Hematopoietic multipotent progenitor cell treated with erythropoietin and hydrocortisone succinate and interleukin-3 and kit ligand, for 17 days (in vitro differentiated cells): ENCODE measurements at places on chromosomes 12 and 14.

GRCh38 chr14:53090853-53091252 lies 62.3 kb downstream of the DDHD1 start:
- no peak for DNase-seq

DNA sequence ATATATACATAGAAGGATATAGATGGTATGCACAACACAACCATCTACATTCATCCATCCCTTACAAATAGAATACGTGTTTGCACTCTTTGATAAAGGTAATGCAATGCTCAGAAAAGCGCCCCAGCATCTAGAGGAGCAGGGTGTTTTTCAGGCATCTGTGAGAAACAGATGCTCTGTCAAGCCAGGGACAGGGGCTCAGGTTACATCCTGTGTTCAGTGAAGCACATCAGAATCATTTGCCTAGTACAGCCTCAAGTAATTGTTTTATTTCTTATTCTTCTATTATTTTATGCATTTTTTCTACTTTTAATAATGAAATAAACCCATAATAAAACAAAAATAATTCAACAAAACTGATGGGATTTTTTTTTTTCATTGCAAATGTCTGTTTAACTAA lies 50.5 kb upstream of the HIF1A start:
- DNase-seq: no peak

DNA sequence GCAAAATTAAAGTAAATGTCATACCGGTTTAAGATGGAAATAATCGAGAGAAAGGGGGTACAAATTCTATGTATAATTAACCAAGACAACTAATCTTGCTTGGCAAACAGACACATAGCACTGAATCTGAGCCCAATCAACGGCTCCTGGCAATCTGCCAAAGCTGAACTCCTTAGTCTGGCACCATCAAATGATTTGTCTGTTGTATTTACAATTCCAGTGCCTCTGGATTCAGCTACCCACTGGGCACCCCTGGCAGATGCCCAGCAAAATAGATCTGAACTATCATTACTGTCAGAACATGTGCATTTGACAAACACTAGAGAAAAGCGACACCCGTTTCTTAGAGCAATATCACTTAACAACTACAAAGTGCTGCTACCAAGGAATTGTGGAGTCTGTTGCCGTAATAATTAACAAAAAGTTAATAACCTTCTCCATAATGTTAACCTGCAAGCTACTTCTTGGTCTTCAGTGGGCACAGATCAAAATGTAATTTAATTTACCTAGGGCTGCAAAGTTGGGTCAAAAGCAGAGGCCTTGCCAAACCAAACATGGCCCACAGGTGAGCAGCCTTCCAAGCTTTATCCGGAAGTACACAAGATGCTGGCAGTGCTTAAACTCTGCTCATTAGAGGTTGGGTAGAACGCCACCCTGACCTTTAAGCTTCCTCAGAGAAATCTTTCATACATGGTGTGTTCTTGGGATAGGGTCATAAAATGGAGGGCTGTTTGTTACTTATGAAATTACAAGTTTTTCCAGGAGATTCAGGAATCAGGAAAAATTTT lies 7.6 kb downstream of the EGLN3 start:
- DNase-seq: peak; percentile 64

- DNase-seq: no peak
These were observed 28.6 kb upstream of the DICER1 start for GRCh38 chr14:95185767-95186392.

DNA sequence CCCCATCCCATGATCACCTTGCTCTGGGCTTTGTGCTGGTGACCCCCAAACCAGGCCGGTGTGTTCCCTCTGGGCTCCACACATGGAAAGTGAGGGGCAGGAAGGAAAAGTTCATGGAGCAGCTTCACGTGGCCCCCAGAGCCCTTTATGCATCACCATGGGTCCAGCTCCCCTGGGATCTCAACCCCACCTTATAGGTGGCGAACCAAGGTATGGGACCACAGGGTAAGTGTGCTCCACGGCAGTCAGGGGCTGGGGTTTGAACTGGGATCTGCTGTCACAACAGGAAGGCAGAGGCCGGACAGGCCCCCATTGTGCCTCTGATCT lies 7.4 kb upstream of the BEGAIN start:
- no peak for DNase-seq

GRCh38 chr14:57246933-57247657 lies 21.6 kb downstream of the EXOC5 start:
- DNase-seq: no peak

- no peak for DNase-seq
These were observed 90.9 kb downstream of the ACTN1 start for GRCh38 chr14:68888025-68888850.

GRCh38 chr12:27651201-27651600 lies 45.0 kb upstream of the REP15 start:
- DNase-seq: no peak

GRCh38 chr14:96830946-96831345 lies 33.8 kb downstream of the VRK1 start:
- no peak for DNase-seq

DNA sequence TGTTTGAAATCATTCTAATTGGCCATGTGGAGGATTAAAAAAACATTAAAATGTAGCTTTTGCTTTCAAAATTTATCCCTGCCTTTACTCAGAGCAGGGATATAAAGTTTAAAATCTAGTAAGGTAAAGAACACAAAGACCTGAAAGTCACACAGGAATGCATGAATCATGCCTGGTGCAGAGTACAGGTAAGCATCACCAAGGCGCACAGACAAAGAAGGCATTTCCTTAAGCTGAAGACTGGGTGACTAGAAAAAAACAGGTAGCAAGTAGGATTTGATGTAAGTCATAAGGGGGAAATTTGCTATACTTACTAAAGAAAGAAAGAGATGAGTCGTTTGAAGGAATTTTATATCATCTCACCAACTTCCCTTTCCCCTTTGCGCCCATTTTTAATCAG lies 405.6 kb downstream of the GXYLT1 start:
- DNase-seq: no peak

GRCh38 chr14:28746247-28746646 lies 20.3 kb upstream of the FOXG1 start:
- no peak for DNase-seq
